Bronchus fibroblast of lung (primary cell): ENCODE measurements at places on chromosomes 5 and 9. TPM values are rescaled to one million over a fixed set of nuclear protein-coding genes. Genes with fewer than 3 reads are reported as not detected.

The EEIG1 gene
- total RNA-seq: 3.0 and 4.2 TPM in 2 replicates

The SMIM33 gene
- total RNA-seq: not detected in 2 replicates

The LHX3 gene
- not detected in 2 replicates for total RNA-seq

The S100Z gene
- not detected in 2 replicates for total RNA-seq

The CSF1R gene
- 0.89 TPM in 1 of 2 replicates, not detected in the other for total RNA-seq

The ORM2 gene
- not detected in 2 replicates for total RNA-seq

The WNT8A gene
- not detected in 2 replicates for total RNA-seq

The DTWD2 gene
- total RNA-seq: 2.0 and 2.5 TPM in 2 replicates

The FBLL1 gene
- 0.15 and 0.34 TPM in 2 replicates for total RNA-seq

The HCN1 gene
- not detected in 2 replicates for total RNA-seq

The SHC3 gene
- 3.9 and 6.9 TPM in 2 replicates for total RNA-seq

The KLF9 gene
- total RNA-seq: 31.3 and 33.7 TPM in 2 replicates

The SOX30 gene
- total RNA-seq: 0.15 TPM in 1 of 2 replicates, not detected in the other

The GZMA gene
- total RNA-seq: not detected in 2 replicates

The DMRT1 gene
- not detected in 2 replicates for total RNA-seq

The CARD9 gene
- 1.9 and 2.4 TPM in 2 replicates for total RNA-seq

The ARAP3 gene
- total RNA-seq: 9.9 and 11.3 TPM in 2 replicates

The TMOD1 gene
- total RNA-seq: 0.17 TPM in 1 of 2 replicates, not detected in the other

The IRX4 gene
- under 0.01 TPM in 1 of 2 replicates, not detected in the other for total RNA-seq

The TEK gene
- 1.9 and 2.2 TPM in 2 replicates for total RNA-seq

The SEC24A gene
- total RNA-seq: 13.1 and 14.6 TPM in 2 replicates

The NUDT12 gene
- 7.9 and 11.3 TPM in 2 replicates for total RNA-seq

The FBP2 gene
- not detected in 2 replicates for total RNA-seq

The SLC1A1 gene
- 0.45 and 0.84 TPM in 2 replicates for total RNA-seq

The ZNF474 gene
- total RNA-seq: under 0.01 and 0.17 TPM in 2 replicates

The ARHGAP26 gene
- 0.67 and 1.2 TPM in 2 replicates for total RNA-seq

The TRPM3 gene
- total RNA-seq: under 0.01 TPM in 1 of 2 replicates, not detected in the other
